Kidney (tissue), 22 donors: ENCODE measurements at places on chromosomes 6 and 20.

GRCh38 chr6:111992851-111993250 lies 61.1 kb upstream of the CCN6 start:
- DNase-seq: no peak

- DNase-seq: no peak
These were observed 7.8 kb upstream of the MRS2 start for GRCh38 chr6:24394780-24395437.

DNA sequence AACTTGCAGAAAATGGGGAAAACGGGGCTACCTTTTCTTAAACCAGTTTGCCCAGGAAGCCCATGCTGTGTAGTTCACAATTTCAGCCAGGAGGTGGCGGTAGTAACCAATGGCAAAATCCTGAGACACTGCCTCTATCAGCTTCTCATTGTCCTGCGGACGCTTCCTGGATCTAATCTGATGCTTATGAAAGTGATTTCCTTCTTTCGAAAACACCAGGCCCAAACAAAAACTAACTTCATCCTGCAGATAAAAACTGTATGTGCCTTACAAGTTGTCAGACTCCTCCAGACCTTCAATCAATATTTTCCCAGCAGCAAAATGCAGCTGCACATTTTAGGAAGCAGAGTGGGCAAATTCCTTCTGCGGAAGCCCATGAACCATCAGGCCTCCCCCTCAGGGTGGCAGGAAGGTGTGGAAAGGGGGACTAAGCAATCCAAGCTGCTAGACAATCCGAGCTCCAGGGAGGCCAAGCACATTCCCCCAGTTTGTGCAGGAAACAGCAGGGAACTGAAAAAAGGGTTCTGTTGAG lies 88.5 kb downstream of the LY86 start:
- peak; percentile 90 for DNase-seq

- no peak for DNase-seq
These were observed 114.8 kb downstream of the CRYBG1 start for GRCh38 chr6:106475284-106475683.

DNA sequence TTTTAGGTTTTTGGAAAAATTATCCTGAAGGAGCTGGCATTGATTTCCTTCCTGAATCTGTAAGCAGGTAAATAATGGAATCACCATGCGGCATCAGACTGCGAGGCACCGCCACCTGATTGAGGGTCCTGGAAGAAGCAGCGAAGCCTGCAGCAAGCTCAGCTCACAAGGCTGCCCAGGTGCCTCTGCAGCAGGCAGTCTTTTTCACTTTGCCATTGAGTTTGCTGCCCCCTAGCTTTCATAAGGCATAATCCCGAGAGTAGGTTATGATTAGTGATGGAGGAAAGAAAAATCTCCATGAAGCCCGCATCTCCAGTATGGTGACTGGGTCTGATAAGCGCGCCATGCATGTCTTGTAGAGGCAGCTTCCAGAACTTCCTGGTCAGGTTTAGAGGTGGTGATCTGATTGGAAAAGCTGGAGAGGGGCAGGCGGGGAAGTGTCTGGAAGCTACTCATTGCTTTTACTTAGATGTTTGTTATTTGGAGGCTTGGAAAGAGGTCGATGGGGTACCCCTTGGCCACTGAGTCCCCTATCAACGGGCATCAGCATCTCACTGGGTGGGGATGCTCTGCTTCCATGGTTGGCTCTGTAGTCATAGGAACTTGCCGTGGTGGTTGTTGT lies 26.7 kb downstream of the IYD start:
- peak; percentile 80 for DNase-seq

- no peak for DNase-seq
These were observed 52.4 kb upstream of the IPCEF1 start for GRCh38 chr6:154408891-154409500.

GRCh38 chr20:21615617-21616080 lies 89.8 kb upstream of the PAX1 start:
- peak; percentile 80 for DNase-seq

DNA sequence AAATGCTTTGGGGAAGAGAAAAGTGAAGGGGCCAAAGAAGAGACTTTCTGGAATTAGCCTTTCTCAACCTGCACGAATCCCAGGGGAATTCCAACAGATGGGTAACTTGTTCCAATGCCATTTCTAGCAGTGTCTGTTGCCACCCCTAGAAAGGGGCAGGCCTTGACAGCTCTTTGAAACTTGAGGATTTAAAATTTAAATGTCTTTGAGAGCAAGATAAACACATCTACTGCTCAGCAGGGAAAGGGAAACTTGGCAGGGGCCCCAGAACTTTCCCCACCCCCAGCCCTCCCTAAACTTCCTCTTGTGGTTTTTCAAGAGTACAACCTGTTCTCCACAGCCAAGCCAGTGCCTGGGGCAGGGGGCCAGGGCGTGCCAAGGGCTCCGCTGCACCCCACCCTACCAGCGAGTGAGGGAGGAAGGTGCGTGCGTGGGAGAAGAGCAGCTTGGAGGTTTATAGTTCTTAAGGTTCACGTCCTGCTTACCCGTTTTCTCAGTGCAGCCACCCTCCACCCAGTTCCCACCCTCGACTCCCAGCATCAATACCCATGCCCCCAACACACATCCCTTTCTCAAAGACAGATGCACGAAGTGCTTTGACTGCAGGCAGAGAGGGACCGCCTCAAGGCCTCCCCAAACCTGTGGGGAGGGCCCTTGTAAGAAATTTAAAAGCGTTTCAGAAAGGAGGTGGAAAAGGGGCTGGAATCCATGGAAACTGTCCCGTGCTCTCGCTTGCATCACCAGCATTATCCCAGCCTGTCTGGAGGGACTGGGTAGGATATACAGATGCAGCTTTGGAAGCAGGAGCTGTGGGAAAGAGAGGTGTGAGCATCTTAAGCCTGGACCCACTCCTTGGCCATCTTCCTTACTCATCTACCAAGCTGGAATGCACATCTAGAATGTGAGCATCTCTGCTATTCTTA lies 4.5 kb upstream of the TAF8 start:
- peak; percentile 62 for DNase-seq

DNA sequence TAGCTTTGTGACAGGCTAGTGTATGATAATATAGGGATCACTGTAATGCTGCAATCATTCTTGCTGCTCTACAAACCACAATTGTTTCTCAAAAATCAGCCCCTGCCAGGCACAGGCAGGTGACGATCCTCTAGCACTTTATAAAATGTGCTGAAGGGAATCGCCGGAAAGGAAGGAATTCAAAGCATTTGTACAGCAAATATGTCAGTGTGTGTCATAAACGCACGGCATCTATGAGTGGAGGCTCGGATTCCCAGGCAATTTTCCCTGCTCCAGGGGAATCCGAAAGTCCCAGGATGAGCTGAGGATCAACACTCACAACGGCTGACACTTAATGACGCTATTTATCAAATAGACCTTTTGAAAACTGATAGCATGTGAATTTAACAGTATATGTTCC lies 1.4 kb downstream of the PHACTR1 start:
- no peak for DNase-seq

DNA sequence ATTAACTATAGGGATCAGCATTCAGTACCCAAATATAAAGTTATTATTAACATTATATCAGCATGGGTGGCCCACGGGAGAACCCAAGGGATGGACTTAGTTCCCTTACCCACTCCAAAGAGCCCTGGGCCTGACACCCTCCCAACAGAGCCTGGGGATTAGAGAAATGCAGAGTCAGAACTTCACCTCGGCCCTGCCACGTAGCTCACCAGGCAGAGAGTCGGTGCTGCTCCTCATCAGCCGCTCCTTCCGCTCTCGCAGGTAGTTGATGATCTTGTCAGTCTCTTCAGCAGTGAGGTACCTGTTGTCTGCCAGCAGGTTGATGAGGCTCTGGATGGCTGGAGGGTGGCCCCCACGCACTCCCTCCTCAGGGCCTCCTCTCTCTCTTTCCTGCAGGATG lies 26.6 kb downstream of the NCOA5 start:
- DNase-seq: no peak

GRCh38 chr20:58099956-58100730 lies 128.3 kb downstream of the ANKRD60 start:
- DNase-seq: no peak

GRCh38 chr20:19254956-19255355 lies 42.5 kb downstream of the SLC24A3 start:
- no peak for DNase-seq

- DNase-seq: no peak
These were observed 1.6 kb downstream of the SMPDL3A start for GRCh38 chr6:122790423-122791309.

DNA sequence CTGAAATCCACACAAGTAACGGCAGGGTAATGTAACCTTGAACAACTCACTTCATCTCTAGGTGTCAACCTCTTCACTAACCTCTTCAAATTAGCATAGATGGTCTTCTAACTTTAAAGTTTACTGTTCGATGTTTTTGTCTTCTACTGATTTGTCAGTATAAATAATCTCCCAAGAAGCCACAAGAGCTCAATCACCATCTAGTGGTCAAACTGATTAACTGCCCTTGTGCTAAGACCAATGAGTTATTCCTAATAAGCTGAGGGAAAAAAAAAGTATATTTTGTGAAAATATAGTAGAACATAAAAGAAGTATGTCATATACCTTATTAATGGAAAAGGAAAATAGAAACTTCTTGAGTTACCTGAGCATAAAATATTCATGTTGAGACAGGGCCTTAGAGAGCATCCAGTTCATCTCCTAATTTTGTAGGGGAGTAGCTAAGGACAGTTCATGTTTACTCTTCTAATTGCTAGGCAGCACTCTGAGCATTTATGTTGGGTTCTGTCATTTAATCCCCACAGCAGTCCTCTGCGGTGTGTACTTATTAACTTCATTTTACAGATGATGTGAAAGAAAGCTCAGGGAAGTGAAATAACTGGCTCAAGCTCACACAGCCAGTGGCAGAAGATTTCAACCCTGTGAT lies 317.1 kb downstream of the ESR1 start:
- DNase-seq: no peak

- DNase-seq: no peak
These were observed 125.0 kb downstream of the ZMYND8 start for GRCh38 chr20:47231382-47232039.

GRCh38 chr20:44354979-44355497 lies 461 bp upstream of the HNF4A start:
- DNase-seq: no peak
